ENCODE measurements at places on chromosomes 2 and 18. TPM values are rescaled to one million over a fixed set of nuclear protein-coding genes. Genes with fewer than 3 reads are reported as not detected.

The CEP192 gene
- 37.2 TPM for total RNA-seq

- H3K27me3 ChIP-seq: no peaks in the 10 kb centered on the region
- no peak overlapping the region for H3K27ac ChIP-seq
- no peak overlapping the region for H3K4me3 ChIP-seq
- no peaks in the 10 kb centered on the region for H3K4me1 ChIP-seq
These were observed 29.6 kb downstream of the NEMP2 start for GRCh38 chr2:190504912-190505311.

GRCh38 chr18:45458033-45458432 is 157.2 kb upstream of the SLC14A2 start:
- H3K4me1 ChIP-seq: no peaks in the 10 kb centered on the region
- no peak overlapping the region for H3K4me3 ChIP-seq
- H3K36me3 ChIP-seq: no peaks in the 10 kb centered on the region
- no peak overlapping the region for H3K27ac ChIP-seq
- H3K27me3 ChIP-seq: peaks cover 9% of the 10 kb centered on the region
- no peak for DNase-seq

GRCh38 chr2:81876624-81877023 is 1572.1 kb upstream of the LRRTM1 start:
- no peaks in the 10 kb centered on the region for H3K4me1 ChIP-seq
- H3K27me3 ChIP-seq: no peaks in the 10 kb centered on the region
- H3K36me3 ChIP-seq: no peaks in the 10 kb centered on the region
- no peak overlapping the region for H3K4me3 ChIP-seq
- no peak for DNase-seq
- no peak overlapping the region for H3K27ac ChIP-seq

DNA sequence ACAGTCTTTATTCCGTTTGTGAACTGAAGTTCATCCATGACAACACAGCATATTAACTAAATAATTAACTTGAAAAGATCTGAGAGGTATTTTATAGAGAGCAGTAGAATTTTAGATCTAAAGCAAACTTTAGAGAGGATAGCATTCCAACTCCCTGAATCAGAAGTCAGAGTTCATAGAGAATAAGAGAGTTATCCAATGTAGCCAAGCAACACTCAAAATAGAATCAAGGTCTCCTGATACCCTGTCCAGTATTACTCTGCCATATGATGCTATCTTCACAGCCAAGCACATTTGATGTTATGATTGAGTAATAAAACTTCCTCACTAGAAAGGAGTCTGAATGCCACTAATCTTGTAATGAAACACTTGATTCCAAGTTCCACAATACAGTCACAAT is 55.5 kb downstream of the RIT2 start:
- no peak overlapping the region for H3K27ac ChIP-seq
- DNase-seq: no peak
- H3K27me3 ChIP-seq: no peaks in the 10 kb centered on the region
- no peaks in the 10 kb centered on the region for H3K4me1 ChIP-seq
- H3K36me3 ChIP-seq: no peaks in the 10 kb centered on the region
- no peak overlapping the region for H3K4me3 ChIP-seq

- no peak for DNase-seq
- H3K36me3 ChIP-seq: no peaks in the 10 kb centered on the region
- no peaks in the 10 kb centered on the region for H3K27me3 ChIP-seq
- H3K27ac ChIP-seq: no peak overlapping the region
- H3K4me3 ChIP-seq: no peak overlapping the region
These were observed 119.9 kb upstream of the SERTAD2 start for GRCh38 chr2:64773461-64774118.

- no peak for DNase-seq
- no peak overlapping the region for H3K27ac ChIP-seq
- H3K27me3 ChIP-seq: no peaks in the 10 kb centered on the region
- H3K36me3 ChIP-seq: no peaks in the 10 kb centered on the region
- H3K4me1 ChIP-seq: peaks cover 23% of the 10 kb centered on the region
These were observed 81.5 kb downstream of the MAPRE2 start for GRCh38 chr18:35122586-35123224.

Data from T-cell (primary cell).